ENCODE measurements at places on chromosomes 16 and 17.
A peak's percentile ranks its signal among the peaks of the same experiment; 100 is the strongest.

DNA sequence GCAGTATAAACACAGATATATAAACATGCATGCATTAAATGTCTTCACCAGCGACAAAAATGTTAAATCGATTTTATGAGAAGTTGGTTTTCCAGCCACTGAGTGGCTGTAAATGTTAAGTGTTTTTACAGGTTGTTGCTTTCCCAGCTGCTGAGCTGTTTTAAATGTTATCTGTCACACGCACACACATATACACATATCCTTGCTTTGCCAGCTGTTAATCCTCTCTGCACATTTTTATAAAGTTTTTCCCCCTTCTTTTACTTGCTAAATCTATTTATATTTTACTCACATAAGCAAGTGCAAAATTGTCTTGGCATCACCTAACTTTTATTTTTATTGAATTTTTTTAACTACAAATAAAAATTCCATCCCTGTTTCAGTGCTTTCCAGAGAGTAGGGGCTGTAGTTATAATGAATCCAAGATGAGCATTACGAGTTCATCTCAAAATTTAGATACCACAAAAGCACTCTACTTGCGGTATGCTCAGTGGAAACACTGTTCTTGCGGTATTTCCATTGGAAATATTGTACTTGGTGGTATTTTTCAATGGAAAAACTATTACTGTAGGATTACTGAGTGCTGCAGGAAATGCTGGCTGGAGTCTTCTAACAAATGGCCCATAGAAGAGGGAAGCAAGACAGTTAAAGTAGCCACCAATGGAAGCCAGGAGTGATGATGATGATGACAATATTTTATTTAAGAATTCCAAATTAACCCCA lies 124.9 kb upstream of the KCNJ16 start:
- no peak for DNase-seq

- DNase-seq, result no peak
Measured at GRCh38 chr17:21025451-21025850, 17.4 kb downstream of the USP22 start.

DNA sequence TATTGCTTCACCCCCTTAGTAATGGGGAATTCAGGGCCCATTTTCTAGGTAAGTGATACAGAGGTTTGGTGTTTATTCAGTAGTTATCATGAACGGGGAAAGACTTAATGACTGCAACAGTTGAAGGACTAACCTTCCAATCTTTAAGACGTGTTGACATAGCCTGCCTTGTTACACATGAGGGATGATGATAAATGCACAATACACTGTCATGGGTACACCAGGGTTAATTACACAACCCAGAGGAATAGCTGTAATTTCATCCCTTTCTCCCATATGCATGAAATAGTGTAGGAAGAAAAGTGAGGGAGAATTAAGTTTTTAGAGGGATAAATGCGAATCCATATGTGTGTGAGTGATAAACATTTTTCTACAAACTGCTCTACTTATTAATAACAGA lies 10.7 kb downstream of the MYH4 start:
- no peak for DNase-seq

DNA sequence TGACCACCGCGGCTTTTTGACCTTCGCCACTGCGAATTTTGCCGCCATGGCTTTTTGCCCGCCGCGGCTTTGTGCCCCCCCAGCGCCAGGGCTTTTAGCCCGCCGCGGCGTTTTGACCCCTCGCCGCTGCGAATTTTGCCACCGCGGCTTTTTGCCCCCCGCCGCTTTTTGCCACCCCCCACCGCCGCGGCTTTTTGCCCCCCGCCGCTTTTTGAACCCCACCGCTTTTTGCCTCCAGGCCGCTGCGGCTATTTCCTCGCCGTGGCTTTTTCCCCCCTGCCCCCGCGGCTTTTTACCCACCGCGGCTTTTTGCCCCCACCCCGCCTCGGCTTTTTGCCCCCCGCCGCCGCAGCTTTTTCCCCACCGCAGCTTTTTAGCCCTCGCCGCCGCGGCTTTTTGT lies 134.8 kb upstream of the TP53TG3C start:
- no peak for DNase-seq

DNA sequence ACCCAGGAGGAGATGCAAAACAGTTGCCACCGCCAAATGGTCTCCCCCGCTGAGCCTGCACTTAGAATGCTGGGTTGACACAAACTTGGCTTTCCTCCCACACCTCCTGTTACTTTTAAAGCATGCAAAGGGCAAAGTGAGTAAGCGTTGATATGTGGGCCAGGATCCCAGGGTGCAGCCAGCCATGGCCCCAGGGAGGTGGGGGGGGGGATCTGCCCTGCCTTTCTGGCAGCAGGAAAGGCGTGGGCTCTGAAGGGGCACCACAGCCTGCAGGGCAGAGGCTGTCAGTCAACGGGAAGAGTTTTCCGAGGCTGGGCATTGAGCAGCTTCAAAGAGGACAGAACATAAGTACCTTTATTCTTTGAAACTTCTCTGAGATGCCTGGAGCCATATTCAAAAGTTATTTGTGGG lies 142.3 kb downstream of the ABCC12 start:
- DNase-seq, result no peak

- no peak for DNase-seq
Measured at GRCh38 chr16:19380328-19380727, 37.4 kb upstream of the TMC5 start.

DNA sequence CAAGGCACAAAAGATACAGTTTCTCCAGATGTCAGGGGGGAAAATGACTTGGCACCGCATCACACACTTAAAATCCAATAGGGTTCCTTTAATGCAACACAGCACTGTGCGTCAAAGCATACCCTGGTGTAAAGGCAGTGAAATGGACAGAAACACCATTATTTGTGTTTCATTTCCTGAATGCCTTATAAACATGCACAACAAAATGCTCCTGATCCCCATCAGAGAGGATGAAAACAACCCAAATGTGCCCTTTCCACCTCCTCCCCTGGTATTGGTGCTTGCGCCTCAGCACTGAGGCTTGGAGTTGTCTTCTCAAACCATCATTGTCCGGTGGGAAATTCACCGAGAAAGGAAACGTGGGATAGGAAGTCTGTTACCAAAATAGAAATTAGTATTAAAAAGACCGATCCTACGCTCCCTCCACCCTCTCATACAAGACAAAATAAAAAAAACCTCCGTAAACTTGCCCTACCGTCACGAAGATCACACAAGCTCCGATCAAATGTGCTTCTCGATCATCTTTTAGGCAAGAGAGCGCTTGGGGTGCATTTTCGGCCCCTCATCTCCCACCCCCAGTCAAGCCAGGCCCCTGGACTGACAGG lies 722 bp downstream of the CDC27 start:
- no peak for DNase-seq

GRCh38 chr17:82943339-82943738 lies 103.5 kb upstream of the ZNF750 start:
- no peak for DNase-seq

DNA sequence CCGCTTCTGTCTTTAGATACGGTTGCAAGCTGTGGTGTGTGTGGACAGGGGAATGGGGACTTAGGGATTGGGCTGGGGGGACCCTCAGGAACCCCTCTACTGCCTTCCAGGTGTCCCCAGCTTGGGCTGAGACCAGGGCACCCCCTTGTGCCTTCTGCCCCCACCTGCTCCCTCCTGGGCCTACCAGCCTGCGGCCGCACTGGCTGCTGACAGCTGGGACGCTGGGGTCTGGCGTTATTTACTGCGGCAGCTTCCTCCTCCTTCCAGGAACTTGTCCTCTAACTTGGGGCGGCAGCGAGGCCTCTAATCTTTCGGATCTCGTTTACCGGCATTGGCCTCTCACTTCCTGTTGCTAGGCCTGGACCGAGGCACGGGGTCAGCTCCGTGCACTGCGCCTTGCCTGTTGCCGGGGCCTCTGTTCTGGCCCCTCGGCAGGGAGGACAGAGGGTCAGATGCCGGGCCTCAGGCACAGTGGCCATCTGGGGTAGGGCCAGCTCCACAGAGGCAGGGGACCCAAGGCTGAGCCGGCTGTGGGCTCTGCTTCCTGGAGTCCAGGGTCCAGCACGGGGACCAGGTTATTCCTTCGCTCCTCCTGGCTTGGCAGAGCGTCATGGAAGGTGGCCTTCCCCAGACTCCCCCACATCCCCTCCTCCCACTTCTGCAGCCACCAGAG lies 31.8 kb downstream of the TMEM235 start:
- no peak for DNase-seq

- no peak for DNase-seq
Measured at GRCh38 chr17:12310811-12311210, 290.1 kb downstream of the MAP2K4 start.

DNA sequence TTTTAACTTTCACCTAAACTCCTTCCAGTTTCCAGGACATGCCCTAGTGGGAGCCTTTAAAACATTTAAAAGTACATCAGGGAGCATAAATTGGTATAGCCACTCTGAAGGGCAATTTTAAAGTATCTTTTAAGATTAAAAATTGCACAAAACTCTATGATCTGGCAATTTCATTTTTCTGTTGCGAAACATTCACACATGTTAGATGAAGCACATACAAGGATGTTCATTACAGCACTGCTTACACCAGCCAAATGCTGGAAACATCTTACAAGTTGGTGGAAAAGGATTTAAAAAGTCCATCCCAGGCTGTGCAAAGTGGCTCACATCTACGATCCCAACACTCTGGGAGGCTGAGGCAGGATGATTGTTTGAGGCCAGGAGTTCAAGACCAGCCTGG lies 26.4 kb upstream of the LONP2 start:
- no peak for DNase-seq

GRCh38 chr16:55647798-55648197 lies 8.0 kb upstream of the SLC6A2 start:
- DNase-seq, result no peak

DNA sequence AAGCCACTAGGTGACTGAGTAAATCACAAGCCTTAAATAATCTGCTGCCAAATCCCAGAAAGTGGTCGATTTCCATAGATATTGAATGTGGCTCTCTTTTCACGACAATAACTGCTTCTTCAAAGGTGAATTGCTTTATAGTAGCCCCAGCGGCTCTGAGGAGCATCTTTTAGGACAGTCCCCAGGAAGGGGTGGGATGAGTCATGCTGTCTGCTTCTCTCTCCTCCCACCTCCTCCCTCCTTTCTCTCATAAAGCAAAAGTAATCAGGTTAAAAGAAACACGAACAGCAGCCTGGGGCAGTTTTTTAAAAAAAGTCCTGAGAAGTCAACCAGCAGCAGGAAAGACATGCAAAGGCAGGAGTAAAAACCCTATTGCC lies 1.8 kb downstream of the KIAA0513 start:
- peak; percentile 53 for DNase-seq

DNA sequence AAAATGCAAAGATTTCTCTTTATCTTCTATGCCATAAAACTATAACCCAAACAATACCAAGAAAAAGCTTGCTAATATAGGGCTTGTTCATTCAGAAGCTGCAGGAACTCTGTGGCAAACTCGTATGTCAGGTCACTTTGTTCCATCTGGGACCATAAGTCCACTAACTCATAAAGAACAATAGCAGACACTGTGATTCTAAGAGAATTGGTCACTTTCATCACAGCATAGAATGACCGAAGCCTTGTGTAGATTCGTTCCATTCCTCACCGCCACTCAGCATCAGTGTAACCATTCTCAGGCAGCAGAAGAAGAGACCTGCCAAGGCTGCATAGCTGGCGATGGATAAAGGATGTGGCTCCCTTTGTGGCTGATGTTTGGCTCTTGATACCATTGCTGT lies 30.3 kb upstream of the VAT1L start:
- no peak for DNase-seq

DNA sequence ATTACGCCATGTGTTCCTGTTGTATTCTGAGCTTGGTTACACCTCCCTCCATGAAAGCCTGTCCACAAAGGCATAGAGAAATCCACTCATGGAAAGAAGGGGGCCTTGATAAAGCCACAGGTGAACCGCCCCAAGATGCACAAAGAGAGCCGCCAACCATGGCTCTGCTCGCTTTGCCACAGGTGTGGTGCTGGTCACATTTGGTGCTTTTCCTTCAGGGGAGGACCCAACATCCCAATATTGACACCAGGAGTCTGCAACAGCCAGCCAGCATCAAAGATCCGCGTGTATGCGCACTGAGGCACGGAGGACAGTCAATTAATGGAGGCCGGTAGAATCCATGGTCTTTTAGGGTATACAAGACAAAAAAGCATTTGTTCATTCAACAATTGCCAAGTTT lies 7.3 kb downstream of the ABCA3 start:
- DNase-seq, result no peak

GRCh38 chr17:3801792-3802191 lies 804 bp upstream of the ITGAE start:
- DNase-seq, result no peak

DNA sequence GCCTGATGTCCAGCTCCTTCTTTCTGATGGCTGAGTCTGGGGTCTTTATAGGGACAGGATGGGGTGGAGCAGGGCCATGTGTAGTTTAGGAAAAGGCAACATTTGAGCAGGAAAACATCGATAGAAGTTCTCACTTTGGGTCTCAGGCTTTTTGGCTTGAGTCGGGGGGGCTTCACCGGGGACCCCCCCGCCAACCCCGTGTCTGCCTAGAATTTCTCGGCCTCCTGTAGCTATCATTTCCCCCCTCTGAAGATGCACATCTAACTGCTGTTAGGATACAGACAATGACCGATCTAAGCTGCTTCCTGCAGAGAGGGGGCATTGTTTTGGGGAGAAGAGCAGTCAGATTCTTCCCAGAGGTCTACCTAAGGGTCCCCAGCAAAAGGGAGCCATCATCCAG lies 16.7 kb upstream of the ZNHIT3 start:
- DNase-seq, result no peak

DNA sequence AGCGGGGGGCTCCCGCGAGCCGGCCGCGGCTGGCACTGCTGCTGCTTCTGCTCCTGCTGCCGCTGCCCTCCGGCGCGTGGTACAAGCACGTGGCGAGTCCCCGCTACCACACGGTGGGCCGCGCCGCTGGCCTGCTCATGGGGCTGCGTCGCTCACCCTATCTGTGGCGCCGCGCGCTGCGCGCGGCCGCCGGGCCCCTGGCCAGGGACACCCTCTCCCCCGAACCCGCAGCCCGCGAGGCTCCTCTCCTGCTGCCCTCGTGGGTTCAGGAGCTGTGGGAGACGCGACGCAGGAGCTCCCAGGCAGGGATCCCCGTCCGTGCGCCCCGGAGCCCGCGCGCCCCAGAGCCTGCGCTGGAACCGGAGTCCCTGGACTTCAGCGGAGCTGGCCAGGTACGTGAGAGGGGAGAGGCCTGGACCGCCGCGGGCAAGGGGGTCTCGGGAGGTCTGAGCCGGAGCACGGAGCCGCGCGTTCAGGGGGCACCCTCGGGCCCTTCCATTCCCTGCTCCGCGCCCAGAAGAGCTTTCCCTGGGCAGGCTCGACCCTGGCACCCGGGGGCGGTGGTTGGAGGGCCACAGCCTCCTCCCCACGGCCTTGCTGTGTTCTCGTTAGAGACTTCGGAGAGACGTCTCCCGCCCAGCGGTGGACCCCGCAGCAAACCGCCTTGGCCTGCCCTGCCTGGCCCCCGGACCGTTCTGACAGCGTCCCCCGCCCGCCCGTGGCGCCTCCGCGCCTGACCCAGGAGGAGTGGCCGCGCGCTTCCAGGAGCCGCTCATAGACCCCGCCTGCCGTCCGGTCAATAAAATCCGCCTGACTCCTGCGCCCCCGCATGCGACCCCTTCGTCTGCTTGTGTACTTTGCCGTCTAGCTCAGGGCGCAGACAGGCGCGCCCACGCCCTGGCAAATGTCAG lies 591 bp downstream of the NPW start:
- no peak for DNase-seq

DNA sequence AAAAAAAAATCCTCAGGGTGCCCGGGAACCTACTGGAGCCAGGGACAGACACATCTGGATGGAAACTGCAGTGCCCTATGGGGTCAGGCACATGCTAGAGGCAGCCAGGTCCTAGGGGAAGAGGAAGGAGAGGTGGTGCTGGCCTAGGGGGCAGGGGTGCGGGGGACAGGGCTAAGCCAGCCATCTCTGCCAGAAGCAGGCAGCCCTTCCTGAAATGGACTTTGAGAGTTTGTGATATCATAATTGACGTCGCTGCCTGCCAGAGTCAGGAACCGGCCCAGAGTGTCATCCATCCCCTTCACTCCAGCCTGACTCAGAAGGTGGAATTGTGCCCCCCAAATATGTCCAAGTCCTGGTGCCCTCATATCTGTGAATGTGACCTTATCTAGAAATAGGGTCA lies 25.0 kb upstream of the BAHCC1 start:
- no peak for DNase-seq
